Occipital lobe (tissue), 3 donors: ENCODE measurements at places on chromosomes 3 and 15.

GRCh38 chr3:197407053-197407452, 108.6 kb upstream of the DLG1 start:
- DNase-seq, result no peak

DNA sequence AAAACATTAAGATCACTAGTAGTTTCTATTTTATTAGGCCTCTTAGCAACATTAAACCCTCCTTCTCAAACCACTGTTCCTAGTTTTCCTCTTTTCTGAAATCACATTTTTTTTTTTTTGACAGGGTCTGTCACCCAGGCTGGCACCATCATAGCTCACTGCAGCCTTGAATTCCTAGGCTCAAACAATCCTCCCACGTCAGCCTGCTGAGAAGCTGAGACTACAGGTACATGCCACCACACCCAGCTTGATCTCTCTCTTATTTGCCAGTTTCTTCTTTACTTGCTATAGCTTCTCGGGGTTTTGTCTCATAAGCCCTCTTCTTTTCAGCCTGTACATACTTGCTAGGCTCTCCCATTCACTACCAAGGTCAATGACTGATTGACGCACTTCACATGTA, 28.0 kb downstream of the SENP8 start:
- DNase-seq, result no peak

- DNase-seq, result no peak
Measured at GRCh38 chr3:1766384-1766783, 332.3 kb upstream of the CNTN4 start.

- no peak for DNase-seq
Measured at GRCh38 chr3:34176723-34177122, 378.3 kb downstream of the PDCD6IP start.

GRCh38 chr3:166785876-166786275, 594.2 kb downstream of the ZBBX start:
- DNase-seq, result no peak

DNA sequence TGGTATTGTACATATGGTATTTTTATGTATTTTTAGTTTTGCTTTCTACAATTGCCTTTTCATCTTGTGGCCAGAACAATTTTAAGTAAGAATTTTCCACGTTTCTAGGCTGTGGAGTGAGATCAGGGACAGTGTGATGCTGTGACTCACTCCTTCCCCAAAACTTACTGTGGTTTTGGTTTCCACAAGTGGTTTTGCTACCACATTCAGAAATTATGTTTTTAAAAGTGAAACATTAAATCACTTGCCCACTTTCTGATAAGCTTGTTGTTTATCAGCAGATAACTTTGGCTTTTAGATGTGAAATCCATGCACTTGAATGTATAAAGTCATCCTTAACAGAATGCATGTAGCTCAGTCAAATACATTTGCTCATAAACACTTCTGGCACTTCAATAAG, 192.2 kb upstream of the THRB start:
- DNase-seq, result no peak

GRCh38 chr3:9749645-9750555, at the start of gene OGG1:
Gene OGG1, plus strand, starts transcription at chr3:9749952. Its CDS starts 335 bp downstream, at chr3:9750287.
- DNase-seq, result peak; percentile 97

DNA sequence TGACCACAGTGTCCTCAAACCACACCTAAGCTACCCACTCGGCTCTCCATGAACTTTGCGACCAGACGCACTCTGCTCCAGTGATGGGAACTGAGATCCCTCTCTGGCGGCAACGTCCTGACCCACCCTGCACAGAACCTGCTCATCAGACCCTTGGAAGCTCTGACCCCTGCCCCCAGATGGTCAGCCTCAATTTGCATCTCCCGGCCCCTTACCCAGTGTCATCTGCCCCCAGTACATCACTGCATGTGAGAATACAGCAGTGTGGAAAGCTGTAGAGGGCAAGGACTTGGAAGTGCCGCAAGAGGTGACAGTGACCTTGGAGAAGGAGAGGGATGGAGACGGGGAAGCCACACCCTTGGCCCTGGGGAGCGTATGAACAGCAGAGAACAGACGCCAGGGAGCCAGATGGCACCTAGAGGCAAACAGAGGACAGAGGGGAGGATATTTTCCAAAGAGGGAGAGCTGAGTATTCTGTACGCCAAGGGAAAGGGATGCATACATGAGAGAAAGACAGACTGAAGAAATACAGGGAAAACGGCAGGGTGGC, 192.0 kb downstream of the XXYLT1 start:
- no peak for DNase-seq

- DNase-seq, result no peak
Measured at GRCh38 chr15:69712991-69713390, 260.4 kb downstream of the RPLP1 start.

GRCh38 chr3:134869153-134869726, 74.2 kb downstream of the EPHB1 start:
- DNase-seq, result no peak

GRCh38 chr15:89087830-89088604, at the start of gene ABHD2:
Gene ABHD2, plus strand, starts transcription at chr15:89088456. Its CDS starts 27,872 bp downstream, at chr15:89116328.
- DNase-seq, result peak; percentile 100

DNA sequence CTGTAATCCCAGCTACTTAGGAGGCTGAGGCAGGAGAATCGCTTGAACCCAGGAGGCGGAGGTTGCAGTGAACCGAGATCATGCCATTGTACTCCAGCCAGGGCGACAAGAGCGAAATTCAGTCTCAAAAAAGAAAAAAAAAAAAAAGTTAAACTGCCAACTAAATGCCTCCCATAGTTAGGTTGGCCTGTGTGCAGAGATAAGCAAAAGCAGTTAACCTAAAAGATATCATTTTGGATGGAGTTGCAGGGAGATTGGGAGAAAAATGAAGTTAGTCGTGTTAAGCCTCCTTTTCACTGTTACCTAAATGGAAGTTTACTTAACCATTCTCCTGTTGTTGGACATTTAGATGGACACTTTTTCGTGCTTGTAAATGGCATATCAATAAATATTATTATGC, 11.4 kb upstream of the FETUB start:
- no peak for DNase-seq

- DNase-seq, result no peak
Measured at GRCh38 chr3:193734737-193735366, 141.8 kb downstream of the OPA1 start.

DNA sequence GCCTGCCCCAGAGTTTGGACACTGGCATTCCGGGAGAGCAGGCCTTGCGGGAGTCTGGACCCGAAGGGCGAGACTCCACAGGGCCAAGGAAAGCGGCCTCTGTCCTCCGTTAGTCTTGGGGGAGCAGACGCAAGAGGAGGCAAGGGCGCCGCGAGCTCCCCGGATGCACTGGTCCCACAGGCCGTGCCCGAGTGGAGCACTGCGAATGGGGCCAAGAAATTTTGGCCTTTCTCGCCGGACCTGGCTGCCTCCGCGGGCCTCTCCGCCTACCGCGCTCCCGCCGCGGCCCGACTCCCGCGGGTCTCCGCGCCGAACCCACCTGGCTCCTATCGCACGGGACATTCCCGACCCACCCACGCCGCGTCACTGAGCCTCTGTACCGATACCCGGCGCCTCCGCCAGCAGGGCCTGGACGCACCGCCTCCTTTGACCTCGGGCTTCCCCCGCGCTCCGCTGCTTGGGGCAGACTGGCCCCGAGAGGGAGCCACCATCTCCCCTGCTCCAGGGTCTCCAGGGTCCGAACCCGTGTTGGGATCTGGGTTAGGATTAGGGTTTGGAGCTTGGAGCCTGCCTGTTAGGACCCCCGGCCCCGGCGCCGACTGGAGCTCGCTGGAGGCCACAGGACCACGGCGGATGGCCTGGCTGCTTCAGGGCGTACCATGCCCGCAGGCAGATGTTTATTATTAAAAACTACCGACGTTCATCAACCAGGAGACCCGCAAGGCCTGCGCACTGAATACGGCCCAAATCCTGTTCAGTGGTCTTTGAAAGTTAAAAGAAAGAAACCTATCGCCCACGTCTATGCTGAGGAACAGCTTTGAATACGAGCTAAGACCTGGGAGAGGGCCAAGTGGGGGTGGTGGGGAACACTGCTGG, 11.7 kb downstream of the SHOX2 start:
- no peak for DNase-seq

DNA sequence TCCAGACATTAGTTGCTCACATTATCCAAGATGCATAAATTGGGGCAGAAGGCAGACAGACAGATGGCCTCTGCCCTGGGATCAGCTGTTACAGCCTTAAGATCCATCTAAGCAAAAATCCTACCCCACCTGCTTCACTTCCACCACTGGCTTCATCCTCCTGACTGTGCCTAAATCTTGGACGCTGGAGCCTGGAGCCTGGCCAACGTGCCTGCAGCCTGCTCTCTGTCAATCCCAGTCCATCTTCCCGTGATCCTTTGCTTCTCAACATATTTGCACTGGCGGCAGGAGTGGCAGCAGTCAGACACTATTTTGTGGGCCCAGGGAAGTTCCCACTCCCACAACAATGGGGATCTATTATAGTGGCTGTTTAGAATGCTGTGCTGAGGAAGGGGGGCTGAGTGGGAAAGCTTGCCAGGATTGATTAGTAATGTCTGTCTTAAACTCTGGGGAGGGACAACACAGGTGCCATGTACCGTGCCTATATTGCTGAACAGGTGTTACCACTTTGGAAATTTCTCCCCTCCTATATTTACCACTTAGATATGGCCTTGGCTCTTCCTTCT, 121.2 kb downstream of the MEGF11 start:
- no peak for DNase-seq

DNA sequence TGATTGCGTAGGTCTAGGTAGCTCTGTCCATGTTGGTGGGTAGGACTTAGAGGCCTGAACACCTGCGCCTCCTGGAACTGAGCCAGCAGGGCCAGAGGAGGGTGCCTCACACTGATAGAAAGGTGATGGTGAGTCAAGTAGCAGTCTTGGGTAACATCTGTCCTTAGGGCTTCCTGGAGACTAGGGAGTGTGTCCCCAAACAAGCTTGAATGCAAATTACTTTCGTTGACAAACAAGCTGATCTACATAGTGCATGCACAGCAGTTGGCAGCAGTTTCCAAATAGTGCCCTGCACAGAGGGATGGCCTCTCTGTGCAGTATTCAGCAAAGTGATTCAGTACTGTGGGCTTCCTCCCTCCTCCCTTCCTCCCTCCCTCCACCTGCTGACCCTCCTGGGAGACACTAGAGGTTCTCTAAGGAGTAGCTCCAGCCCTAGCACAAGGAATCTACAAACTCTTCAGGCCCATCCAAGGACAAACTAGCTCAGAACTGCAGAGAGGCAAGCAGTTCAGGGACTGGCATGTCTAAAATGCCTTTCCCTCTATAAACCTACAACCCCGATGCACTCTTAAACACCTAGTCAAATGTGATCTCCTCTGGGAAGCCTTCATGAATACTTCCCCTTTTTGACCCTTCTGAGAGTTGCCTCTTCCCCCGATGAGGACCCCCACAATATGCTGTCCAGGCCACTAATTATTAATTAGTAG, 61.0 kb downstream of the TLE3 start:
- no peak for DNase-seq

GRCh38 chr3:24237971-24238706, 256.5 kb downstream of the THRB start:
- peak; percentile 55 for DNase-seq

DNA sequence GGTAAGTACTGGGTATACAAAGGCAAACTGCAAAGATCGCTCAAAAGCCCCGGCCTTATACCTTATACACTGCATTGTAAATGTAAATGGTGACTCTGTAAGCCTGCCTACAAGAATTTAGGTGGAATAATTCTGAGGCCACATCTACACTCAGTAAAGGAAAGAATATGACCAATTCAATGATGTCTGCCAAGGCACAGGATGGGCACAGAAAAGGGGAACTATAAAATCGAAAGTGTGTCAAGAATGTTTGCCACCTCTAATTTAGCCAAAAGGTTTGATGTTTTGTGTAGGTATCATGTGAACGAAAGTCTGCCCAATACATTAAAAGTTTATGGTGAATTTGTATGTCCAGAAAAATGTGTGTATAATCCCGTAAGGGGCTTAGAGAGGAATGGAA, 96.1 kb downstream of the FOXP1 start:
- DNase-seq, result no peak

DNA sequence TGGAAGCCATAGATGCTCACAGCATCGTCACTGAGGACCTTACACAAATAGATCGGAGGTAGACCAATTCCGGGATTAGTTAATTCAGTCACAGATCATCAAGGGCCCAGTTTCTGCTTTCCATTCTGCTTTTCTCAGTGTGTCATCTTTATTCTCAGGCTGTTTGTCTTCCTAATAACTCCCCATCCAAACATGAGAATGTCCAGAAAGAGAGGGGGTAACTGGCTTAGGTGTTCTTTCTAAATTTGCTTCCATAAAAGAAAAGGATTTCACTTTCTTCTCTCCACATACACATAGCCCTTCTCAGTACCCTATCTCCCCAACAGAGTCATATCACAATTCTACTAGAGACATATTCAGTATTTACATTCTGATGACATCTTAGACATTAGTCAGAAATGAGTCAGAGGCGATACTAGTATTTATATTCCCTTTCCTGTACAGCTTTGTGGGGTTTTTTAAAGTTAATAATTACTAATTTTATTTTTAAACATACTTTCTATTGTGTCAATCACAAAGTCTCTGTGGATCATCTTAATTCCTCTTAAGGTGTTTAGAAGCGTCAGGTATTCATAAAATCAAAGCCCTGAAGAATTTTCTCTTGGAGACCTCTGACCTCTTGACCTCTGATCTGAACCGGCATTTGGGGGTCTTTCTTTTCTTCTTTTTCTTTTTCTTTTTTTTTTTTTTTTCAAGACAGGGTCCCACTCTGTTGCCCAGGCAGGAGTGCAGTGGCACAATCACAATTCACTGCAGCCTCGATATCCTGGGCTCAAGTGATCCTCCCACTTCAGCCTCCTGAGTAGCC, 24.3 kb upstream of the IL12A start:
- no peak for DNase-seq

DNA sequence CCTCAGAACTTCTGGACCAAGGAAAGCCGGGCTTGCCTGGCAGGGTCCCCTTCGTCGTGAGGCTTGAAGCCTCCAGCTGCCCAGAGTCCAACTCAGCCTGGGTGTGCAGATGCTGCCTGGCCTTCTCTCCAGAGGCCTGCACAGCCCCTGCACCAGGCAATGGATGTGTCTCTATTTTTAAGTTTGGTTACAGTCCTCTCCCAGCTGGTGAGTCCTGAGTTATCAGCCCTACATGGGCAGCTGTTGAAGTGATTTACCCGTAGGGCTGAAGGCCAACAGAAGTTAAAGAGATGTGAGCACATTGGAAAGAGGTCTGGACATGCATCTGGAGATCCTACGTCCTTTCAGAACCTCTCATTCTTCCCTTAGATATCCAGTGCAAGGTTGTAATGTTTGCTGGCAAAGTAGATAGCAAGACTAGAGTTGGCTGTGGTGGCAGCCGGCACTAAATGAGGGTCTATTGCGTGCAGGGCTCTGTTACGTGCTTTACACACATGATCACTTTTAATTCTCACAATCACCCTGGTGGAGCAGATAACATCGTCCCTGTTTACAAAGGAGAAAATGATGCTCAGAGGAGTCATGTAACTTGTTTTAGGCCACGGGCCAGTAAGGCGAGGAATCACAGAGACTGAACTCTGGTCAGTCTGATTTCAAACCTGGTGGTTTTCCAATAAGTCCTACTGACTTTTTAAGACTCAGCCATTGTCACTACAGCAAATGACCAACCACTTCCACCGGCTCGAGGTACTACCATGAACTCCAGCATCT, 9.9 kb downstream of the FYCO1 start:
- no peak for DNase-seq

GRCh38 chr3:187544326-187544725, 125.9 kb downstream of the SST start:
- DNase-seq, result no peak

GRCh38 chr15:73873889-73874511, 636 bp downstream of the TBC1D21 start:
- no peak for DNase-seq

GRCh38 chr3:100561459-100562158, 47.8 kb upstream of the ADGRG7 start:
- no peak for DNase-seq

GRCh38 chr15:29053661-29054131, 167.9 kb downstream of the APBA2 start:
- DNase-seq, result no peak

- no peak for DNase-seq
Measured at GRCh38 chr3:23728601-23729117, 77.1 kb upstream of the UBE2E1 start.
